Effector memory CD8-positive, alpha-beta T cell (primary cell): ENCODE measurements at places on chromosomes 16 and 17.

DNA sequence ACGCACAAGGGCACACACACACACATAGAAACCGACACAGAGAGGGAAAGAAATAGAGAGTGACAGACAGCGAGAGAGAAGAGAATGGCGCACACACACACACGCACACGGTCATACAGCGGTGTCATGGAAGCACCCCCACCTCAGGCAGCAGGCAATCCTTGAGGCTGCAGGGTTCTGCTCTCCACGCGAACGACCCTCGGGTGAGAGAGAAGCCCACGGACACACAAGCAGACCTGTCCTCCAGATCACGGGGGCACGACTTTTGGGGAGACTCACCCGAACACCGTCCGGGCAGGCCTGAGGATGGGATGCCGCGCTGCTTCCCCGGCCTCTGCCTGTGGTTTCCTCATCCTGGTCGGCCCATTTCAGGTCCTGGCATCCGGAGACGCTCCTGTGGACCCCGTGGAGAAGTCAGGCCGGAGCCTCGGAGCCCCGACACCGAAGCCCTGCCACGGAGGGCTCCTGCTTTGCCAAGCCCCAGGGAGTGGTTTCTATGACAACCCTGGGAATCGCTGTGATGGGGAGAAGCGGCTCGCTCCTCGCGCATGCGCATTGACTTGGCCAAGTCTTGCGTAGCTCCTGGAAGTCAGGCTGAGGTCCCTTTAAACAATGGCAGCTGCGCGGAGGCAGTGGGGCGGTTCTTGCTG lies 118.2 kb upstream of the KCNJ18 start:
- DNase-seq = peak; percentile 13

DNA sequence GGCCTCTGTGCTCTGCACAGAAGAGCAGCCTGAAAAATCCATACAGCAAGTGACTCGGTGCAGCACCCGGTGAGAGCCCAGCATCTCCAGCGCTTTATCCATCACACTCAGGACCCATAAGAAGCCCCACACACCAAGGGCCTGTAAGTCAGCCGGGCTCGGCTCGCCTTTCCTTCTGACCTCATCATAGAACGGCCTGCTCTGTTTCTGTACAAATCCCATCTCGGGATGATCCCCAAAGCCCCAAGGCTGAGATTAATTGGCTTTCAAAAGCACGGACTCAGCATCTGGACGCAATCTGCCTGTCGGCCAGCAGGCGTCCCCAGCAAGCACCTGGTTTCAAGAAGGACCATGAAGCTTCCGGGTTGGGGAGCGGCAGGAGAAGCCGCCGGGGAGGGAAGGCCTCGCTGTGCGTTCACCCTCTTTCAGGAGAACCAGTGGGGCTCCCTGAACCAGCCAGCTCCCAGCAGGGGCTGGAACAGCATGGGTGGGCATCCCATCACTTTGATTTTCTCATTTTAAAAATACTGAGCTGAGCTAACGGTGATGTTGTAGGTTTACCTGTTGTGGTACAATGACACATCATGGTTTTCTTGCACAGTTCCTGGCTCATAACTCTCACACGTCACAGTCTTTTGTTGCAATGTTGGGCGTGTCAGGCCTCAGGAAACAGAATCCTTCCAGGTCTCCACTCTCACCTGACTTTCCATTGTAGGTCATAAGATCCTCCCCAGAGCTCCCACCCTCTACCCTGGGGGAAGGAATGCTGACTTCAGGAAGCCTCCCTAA lies 6.7 kb downstream of the CCDC57 start:
- peak; percentile 80 for DNase-seq

DNA sequence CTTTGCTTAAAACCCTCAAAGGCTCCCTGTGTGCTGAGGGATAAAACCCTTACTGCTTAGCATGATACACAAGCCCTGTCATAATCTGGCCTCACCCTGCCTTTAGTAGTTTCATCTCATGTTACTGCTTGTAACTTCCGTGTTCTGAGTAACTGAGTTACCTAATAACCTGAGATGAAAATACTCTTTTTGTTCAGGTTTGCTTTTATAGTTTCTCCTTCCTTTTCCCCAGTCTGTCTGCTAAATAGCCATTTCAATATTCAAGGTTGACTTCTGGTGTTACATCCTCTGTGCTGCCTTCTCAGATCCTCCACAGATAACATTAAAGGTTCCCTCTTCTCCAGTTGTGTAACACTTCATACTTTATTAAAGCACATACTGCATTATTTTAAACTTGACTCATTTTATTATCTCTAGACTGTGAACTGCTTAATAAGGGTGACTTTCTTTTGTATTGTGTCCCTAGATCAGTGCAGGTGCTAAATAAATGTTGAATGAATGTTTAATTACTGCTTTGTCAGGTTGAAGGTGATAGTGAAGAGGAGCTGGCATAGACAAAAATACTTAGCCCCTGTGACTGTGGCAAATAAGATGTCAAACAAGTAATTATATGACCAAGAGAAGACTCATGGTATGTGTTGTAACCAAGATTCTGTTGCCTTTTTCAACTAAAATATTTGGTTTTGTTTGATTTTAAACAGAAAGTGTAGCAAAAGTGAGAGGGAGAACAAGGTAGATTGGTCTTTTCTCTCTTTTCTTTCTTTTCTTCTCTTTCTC lies 47.8 kb downstream of the NFAT5 start:
- DNase-seq = no peak

- no peak for DNase-seq
These were observed 129.8 kb upstream of the TOM1L1 start for GRCh38 chr17:54770836-54771235.

- DNase-seq = no peak
These were observed 559.1 kb upstream of the SALL1 start for GRCh38 chr16:51710186-51710585.

DNA sequence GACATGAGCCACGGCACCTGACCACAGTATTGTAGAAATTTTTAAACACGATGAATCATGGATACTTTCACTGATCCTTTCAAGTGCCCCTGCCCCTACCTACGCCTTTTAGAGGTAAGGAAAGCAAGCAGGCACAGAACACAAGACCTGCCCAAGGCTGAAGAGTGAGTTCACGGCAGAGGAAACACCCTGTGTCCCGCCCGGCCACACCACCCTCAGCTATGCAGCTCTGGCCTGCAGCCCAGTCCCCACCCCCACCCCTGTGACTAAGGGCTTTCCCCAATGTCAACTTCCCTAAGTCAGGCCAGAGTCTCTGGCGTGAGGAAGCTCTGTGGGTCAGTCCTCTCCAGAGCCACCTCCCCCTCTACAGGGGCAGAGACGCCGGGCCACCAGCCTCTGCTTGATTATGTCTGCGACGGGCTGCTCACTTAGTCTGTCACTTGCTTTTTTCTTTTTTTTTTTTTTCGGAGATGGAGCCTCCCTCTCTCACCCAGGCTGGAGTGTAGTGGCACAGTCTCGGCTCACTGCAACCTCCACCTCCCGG lies 8.4 kb downstream of the SLC16A5 start:
- DNase-seq = no peak

GRCh38 chr16:80850757-80851156 lies 46.4 kb upstream of the CDYL2 start:
- DNase-seq = no peak

- no peak for DNase-seq
These were observed 5.9 kb downstream of the BAHCC1 start for GRCh38 chr17:81400996-81401722.

DNA sequence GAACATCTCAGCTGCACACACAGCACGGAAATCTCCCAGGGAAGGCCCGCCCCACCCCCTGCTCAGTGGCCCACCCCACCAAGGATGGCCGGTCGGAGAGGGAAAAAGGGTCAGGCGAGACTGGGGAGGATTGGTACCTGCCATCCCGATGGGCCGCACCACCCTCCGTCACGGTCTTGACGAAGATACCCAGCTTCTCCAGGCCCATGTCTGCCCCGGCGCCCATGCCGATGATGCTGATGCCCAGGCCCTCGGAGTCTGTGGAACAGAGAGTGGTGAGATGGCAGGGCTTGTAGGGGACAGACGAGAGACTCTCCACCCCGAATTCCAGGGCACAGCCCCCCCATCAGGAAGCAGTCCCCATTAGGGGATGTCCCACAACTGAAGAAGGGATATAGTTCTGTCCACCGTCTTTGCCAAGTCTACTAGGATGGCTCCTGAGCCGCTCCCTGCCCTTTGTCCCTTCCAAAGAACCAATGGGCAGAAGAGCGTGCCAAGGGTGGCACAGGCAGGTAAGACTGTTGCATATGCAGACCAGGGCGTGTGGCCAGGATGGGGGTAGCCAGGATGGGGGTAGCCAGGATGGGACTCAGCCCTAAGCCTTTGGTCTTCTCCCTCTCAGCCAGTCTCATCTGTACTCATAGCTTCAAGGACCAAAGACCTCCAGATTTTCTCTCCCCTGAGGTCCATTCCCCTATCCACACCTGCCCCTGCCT lies 6.9 kb downstream of the PPP1R9B start:
- DNase-seq = no peak

- DNase-seq = no peak
These were observed 44.2 kb upstream of the TANC2 start for GRCh38 chr17:62921817-62922216.

DNA sequence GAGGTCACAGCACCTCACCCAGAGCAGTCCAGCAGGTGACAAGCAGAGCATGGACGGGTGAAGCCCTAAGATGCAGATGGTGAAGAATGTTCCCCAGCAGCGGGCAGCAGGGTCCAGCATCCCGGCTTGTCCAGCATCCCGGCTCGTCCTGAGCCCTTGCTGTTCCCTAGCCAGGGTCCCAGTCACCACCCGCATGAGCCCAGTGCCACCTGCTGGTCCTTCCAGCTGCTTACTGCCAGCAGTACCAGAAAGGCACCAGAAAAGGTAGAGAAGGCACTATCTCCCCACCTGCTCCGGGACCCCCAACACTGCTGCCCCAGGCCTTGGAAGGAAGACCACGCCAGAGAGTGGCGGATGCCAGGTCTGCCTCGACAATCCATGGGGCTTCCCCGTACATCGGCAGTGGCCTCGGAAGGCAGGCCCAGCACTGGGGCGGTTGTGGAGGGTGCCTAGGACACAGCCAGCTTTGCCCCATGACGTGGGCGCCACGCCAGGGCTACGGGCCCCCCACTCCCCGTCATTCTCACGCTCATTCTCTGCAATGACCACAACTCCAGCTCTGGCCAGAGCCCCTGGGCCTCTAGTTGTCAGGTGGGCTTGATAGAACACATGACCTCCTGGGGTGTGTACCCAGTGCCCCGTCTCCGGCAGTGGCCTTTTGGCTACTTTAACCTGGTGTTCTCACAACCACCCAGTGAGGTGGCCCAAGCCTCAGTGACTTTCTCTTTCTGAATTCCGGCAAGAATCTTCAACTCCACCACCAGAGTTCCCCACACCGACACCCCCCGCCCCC lies 1.4 kb downstream of the CENPX start:
- DNase-seq = peak; percentile 36

DNA sequence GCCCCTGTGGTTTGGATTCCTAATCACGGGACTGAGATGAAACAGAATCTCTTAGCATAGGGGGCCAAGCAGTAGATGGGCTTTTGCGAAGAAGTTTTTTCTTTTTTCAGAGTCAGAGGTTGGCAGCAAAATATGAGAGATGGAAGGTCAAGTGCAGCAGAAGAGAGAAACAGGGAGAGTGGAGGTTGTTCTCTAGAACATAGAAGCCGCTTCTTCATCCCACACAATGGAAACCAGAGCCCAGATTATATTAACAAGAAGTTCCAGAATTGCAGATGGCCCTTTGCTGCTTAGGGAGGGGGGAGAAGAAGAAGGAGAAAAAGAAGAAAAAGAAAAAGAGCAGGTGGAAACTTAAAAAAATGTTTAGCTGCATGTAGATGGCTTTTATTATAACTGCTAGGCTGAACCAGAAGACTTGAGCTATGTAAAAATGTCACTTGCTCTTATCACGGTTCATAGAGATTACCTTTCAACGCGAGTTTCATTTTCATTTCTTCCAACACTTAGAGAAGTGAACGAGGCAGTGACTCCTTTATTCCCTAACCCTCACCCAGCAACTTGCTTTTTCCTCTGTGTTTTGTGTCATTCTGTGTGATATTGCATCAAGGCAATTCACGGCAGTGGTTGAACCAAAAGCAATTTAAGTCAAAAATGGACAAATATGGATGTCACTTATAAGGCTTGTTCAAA lies 737.5 kb downstream of the WWOX start:
- DNase-seq = no peak

GRCh38 chr17:1473841-1474240 lies 17.8 kb upstream of the CRK start:
- no peak for DNase-seq

- no peak for DNase-seq
These were observed 1.5 kb downstream of the GEMIN4 start for GRCh38 chr17:750431-751037.

DNA sequence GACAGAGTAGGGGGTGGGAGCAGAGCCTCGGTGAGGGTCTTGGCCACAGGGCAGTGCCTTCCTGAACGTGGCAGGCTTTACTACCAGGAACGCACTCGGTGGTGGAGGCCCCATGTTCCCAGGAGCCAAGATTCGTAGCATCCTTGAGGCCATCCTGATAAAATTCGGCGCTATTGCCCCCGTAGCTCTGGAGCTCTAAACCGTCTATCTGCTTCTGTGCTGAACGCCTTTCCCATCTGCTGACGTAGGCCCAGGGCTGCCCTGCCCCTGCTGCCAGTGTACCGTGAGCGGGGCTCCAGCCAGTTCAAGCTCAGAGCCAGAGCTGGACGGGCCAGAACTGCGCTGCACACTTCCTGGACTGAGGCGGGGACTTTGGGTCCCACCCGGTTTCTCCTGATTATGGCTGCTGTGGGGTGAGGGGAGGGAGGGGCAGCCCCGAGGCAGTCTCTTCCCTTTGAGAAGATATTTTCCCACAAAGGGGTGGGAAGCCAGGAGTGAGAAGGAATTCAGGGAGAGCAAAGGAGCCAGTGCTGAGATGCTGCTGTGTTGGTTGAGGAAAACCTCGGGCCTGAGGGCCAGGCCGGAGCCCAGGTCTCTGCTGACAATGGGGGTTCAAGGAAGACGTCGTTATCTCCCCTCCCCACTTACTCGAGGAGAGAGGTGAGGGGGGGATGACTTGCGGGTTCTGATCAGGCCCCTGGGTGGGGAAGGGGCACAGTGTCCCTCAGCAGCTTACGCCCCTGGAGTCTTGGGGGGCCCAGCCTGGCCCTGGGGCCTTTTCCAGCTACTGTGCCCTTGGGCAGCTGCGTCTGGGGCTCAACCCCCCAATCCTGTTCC lies 29.4 kb downstream of the OR1D5 start:
- no peak for DNase-seq

DNA sequence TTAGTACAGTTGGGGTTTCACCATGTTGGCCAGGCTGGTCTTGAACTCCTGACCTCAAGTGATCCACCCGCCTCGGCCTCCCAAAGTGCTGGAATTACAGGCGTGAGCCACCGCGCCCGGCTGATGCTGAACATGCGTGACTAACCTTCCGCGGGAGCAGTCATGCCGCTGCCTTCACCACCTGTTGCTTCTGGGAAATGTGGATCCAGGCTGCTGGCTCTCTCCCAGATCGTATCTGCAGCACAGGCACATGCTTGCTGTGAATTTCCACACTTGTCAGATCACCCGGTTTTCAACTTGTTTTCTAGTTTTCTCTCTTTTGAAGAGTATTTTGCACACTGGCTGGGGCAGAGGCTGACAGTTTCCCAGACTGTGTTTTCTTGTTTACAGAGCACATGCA lies 97.9 kb downstream of the ADCY9 start:
- no peak for DNase-seq
